Left renal cortex interstitium (tissue), 4 donors: ENCODE measurements at places on chromosomes 1 and 21. TPM values are rescaled to one million over a fixed set of nuclear protein-coding genes. Genes with fewer than 3 reads are reported as not detected.

The GBP7 gene
- polyA plus RNA-seq, result 0.27 TPM

- DNase-seq, result no peak
These were observed 133.3 kb upstream of the SYT6 start for GRCh38 chr1:114286960-114287359.

DNA sequence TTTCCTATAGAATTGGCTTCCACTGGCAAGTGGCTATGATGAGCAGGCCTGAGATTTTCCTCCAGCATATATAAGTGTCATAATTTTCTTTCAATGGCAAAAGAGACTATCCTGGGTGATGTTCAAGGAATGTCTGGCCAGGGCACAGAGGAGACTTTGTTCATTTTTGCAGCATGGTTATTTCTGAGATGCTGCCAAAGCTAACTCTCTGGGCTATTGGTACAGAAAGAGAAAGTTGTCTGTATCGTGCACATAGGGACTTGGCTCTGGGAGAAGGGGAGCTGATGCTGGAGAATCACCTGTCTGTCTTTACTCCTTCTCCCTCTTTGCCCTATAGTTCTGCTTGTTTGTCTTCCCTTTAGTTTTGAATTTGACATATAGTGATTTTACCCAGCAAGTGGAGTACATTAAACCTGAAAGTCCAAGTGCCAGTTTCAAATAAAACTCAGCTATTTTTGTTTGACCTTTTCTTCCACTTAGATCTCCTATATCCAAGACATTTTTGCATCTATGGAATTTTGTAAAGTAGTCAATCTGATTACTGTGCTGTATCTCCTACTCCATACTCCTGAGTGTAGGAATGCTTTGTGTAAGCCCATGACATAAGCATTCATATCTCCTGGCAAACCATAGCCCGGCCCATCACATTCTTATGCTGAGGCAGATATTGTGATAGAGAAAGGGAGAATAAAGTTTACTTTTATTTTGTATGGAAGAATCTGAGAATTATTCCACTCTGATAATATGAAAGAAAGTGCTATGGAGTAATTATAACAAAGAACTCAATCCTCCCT lies 3.9 kb downstream of the FNDC7 start:
- DNase-seq, result no peak

DNA sequence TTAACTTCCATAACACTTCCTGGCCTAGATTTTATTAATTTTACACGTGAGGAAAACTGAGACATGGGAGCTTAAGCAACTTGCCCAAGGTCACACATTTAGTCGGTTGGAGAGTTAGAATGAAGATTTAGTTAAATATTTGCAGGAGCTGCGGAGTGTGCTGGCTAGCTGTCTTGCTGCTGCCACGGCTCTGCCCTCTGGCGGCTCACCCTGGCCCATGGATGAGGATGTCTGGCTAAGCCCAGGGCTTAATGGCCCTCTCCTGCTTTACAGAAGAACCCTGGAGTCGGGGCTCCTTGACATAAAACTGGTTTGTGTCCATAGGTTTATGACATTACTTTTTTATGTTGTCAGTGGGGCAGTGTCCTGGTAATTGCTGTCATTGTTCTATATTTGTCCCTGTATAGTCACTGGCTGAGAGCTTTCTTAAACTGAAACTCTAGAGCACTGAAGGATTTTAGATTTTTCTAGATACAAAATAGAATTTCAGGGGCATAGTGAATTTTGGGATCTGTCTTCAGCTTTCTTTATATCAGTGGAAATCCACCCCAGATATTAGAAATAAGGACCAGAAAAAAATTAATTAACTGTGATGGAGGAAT lies 88.9 kb upstream of the WLS start:
- DNase-seq, result no peak
